ENCODE measurements at places on chromosomes 3 and 15.

- DNase-seq: no peak
Observed at GRCh38 chr3:177601152-177601551, 403.9 kb upstream of the TBL1XR1 start.

DNA sequence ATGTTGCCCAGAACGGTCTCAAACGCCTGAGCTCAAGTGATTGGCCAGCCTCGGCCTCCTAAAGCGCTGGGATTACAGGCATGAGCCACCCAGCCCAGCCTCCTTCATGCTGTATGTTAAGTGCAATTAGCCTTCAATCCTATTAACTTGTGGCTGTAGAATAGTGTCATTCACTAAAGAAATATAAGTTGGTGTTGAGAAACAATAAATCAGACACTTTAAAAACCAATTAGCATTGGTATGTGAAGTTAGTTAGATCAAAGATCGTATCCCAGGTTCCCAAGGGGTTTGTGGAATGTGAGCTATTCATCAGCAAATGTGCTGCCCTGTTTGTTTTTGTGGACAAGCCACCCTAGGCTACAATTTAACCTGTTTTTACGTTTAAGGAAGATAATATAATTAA is 11.0 kb upstream of the PIK3CB start:
- no peak for DNase-seq

- DNase-seq: no peak
Observed at GRCh38 chr3:152192936-152193672, 75.6 kb upstream of the MBNL1 start.

GRCh38 chr3:158249183-158249582 is 139.3 kb downstream of the RSRC1 start:
- DNase-seq: no peak

DNA sequence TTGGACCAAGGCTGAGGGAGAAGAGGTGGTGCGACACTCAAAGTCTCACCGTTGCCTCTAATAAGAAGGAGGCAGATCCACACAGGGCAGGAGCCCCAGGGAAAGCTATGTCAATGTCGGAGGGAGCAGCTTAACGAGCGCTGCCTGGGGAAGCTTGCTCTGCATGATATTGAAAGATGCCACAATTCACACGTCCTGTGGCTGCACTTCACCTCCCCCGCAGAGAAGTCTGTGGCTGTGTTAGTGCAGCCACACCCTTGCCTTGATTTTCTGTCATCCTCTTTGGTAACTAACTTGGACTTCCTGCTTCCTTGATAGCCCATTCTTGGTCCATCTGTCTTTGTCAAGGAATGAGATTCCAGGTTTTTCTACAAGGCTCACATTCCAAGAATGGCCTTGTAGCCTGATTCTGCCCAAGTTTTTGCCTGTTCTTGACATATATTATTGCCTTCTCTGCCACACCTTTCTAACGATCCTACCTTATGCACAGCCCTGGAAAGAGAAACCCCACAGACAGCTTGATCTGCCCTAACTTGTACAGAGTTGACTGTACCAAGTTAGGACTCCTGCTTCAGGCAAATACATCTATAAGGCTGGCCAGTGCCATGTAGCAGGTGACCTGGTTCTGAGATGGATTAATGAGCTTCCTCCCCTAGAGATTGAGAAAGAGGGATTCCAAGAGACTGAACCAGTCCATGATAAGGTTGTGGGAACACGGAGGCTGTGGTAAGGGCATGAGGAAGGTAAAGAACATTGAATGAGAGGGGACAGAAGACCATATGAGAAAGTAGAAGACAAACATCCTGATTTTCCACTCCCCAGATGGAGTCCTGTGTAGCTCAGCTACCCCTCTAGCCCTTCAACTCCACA is 153.0 kb upstream of the WNT5A start:
- no peak for DNase-seq

GRCh38 chr15:68252925-68253534 is 23.5 kb upstream of the CLN6 start:
- DNase-seq: peak; percentile 56

DNA sequence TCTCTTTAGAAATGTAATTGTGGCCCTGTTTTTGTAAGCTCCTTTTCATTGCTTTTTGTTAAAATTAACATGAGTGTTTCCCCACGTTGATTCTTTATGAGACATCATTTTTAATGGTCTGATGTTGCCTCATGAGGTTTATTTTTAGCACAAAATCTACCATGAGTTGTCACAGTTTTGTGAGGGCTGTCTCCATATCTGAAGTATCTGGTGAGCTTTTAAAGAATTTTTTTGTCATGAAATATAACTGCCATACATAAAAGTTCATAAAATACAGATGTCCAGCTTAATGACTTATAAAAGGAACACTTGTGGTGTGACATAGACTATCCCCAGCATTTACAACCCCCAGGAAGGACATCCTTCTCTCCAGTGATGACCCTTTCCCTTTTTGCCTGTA is 34.3 kb upstream of the CEMIP start:
- no peak for DNase-seq

DNA sequence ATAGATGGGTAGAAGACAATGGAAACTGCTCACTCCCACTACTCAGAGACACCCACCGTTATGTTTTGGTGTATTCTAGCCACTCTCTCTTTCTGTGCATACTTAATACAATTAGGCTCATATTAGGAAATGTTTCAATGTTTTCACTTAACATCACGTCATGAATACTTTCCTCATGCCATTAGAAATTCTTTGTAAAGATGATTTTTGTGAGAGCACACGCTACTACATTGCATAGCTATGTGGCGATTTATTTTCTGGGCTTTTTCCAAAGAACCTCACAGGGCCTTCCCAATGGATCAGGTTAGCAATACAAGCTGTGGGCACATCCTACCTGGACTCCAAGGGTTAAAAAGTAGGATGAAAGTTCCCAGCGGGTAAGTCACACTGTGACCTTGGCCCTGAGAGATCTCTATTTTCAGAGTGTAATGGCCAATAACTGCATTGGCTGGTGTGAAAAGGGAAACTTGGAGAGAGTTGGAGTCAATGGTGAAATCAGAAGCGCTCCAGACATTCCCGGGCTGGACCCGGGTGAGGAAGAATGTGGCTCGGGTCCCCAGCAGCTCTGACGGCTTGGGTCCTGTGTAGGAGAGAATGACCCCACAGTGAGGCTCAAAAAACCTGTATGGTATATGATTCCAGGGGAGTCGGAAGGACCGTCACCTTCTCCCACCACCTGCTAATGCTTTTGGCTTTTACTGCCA is 25.8 kb upstream of the TGM5 start:
- no peak for DNase-seq

DNA sequence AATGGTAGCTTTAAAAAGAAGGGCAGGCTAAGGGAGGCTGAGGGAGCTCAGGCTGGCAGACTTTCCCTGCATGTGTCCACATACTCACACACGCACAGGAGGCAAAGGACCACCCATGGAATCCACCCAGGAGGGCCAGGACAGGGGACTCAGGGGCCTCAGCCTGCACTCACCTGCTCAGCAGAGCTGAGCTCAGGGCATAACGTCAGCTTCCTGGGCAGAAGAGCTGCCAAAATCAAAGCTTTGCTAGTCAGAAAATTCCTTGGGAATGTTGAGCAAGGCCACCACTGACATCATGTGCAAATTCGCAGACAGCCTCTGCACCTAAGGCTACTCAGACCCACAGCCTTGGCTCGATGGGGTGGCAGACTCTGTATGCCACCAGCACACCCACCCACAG is 16.4 kb upstream of the ALAS1 start:
- no peak for DNase-seq

DNA sequence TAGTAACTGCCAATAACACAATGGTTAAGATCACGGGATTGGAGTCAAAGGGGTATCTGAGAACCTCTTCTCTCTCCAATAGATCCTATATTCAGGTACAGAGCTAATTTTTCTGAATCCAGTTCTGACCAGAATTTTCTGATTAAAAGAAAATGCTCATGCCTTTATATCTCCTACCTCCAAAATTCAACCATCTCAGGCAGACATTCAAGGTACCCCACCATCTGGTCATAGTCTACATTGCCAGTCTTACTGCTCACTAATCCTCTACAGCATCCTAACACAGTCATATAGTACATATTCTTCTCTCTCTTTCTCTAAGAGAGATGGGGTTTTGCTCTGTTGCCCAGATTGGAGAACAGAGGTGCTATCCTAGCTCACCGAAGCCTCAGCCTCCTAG is 59.1 kb downstream of the LSAMP start:
- DNase-seq: no peak

DNA sequence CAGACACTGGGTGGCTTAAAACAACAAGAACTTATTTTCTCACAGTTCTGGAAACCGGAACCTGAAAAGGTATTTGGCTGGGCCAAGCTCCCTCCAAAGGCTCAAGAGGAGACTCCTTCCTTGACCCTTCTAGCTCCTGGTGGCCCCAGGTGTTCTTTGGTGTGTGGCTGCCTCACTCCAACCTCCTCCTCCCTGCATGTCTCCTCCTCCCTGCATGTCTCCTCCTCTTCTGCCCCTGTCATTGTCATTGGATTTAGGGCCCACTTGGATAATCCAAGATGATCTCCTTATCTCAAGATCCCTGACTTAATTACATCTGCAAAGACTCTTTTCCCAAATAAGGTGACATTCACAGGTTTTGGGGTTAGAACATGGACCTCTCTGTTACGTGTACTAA is 69.8 kb upstream of the MFGE8 start:
- no peak for DNase-seq

GRCh38 chr15:47523681-47524475 is 193.4 kb upstream of the SEMA6D start:
- DNase-seq: no peak

DNA sequence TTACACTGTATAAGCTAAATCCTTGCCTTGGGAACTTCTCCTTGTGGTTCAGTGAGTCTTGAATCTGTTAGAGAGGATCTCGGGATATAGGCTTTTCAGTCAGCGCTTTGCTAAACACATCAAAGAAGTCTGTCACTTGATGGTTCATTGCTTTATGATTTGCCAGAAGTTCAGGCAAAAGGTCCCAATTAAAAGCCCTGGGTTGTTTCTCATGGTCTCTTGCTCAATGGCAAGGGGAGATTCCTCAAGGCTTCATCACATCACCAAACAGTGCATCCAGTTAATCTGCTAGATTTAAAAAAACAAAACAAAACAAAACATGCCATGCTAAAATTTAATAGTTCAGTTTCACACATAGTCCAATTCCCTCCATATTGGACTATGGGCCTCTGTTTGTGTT is 114.8 kb downstream of the FILIP1L start:
- DNase-seq: no peak

GRCh38 chr3:171454041-171454440 is 6.2 kb downstream of the TNIK start:
- DNase-seq: no peak

DNA sequence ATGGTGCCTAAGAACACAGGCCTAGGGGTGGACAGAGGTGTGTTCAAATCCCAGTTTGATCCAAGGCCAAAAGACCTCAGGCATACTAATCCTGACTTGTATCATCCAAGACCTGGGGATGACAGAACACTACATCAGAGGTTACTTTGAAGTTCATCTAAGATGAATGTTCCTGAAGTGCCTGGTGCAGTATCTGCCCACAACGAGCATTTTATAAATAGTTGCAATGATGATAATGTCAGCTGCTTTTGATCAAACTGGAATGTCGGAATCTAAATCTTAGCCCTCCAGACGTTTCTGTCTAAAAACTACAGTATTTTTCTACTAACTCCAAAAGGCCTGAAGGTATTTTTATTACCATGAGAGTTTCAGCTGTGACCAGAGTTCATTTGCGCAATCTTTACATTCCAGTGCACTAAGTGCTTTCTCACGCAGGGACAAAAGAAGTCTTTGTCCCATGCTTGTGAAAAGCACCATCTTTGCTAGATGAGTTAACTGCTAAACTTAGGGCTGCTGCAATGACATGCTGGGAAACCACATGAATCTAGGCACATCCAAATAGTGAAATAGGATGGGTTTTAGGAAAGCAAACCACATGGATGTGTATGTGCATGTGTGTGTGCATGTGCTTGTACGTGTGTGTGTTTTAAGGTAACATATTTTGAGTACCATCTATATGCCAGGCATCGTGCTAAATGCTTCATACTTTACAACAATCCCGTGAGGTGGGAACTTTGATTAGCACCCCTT is 18.1 kb downstream of the ANXA2 start:
- no peak for DNase-seq

DNA sequence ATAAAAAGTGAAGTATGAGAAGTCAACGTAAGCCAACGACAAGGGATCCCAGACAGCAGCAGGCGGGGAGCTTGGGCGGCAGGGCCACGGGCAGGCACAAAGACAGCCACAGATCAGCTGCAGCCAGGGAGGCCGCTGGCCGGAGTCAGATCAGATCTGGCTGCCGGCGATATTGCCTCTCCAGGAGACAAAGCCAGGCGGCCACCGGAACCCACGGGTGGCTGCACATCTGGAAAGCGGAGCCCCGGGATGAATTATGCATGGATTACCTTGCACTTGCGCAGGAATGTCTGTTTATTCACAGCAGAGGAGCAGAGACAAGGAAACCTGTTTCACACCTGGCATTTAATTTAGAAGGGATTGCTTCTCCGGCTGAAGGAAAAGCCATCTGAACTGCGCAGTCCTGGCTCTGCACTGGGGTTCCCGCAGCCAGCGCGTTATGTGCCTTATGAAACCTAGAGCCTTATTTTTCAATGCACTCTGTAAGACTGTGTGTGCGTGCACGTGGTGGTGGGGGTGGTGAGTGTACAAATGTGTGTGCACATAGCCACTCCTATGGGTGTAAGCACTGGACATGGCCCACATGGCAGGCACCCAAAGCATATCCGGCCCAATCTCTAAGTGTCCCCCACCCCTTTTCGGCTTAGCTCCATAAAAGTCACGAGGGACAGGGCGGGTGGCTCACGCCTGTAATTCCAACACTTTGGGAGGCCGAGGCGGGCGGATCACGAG is 427.8 kb upstream of the MCTP2 start:
- no peak for DNase-seq

- DNase-seq: no peak
Observed at GRCh38 chr3:65362688-65363087, 674.9 kb upstream of the ADAMTS9 start.

DNA sequence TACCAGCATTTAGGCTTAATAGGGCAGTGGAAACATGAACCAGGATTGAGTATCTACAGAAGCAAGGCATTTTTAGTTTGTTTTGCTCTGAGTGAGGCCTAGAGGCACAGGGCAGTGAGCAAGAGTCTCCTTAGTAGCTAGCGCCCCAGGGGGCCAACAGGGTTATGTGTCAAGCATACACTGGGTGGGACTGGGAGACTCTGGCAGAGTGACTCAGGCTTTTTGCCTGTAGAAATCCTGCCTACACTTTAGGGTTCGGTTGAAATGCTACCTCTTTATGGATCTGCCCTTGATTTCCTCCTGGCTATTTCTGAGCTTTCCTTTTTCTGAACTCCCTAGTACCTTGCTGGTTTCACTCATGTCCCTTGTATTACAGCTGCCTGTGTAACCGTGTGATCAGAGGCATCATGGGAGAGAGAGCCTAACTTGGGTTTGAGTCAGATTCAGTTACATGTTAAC is 72.2 kb downstream of the TOP2B start:
- DNase-seq: no peak

- peak; percentile 54 for DNase-seq
Observed at GRCh38 chr3:10192953-10193691, 28.4 kb downstream of the IRAK2 start.

GRCh38 chr3:112474796-112475195 is 24.5 kb downstream of the BTLA start:
- no peak for DNase-seq

GRCh38 chr3:67712259-67712658 is 57.8 kb upstream of the SUCLG2 start:
- no peak for DNase-seq
